ENCODE measurements at places on chromosomes 11 and 22.

DNA sequence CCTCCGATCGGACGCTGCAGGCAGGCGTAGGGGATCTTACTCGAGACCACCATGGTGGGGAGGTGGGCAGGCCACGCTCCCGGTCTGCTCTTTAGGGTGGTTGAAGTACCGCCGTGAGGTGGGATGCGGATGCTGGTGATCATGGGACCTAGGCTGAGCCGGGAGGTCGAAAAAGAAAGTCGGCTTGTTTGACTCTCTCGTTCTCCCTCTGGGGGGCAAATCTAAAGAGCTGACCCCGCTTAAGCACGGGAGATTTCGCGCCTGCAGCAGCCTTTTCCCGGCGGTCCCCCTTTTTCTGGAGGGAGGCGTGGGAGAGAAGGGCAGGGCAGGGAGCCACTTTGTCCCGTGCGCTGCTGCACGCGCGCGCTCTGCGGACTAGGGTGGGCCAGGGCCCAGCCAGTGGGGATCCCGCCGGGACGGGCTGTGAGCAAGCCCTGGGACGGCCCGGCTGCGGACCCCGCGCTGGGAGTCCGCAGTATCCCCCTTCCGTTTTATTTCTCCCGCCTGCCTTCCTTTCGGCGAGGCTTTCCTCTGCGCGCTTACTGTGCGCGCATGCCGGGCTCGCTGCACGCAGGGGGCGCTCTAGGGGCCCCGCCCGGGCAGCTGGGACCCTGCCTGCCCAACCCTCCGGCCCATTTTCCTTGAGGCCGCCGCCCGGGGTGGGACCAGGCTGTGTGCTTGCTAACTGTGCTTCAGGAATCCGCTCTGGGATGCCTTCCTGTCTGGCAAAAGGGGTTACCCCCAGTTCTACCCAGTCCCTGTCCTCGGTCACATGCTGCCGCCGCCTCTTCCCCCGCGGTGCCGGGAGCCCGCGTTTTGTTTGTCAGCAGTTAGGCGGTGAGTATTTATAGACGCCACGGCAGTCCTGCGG lies 81.0 kb downstream of the PRR5L start:
- peak; percentile 47 for DNase-seq

DNA sequence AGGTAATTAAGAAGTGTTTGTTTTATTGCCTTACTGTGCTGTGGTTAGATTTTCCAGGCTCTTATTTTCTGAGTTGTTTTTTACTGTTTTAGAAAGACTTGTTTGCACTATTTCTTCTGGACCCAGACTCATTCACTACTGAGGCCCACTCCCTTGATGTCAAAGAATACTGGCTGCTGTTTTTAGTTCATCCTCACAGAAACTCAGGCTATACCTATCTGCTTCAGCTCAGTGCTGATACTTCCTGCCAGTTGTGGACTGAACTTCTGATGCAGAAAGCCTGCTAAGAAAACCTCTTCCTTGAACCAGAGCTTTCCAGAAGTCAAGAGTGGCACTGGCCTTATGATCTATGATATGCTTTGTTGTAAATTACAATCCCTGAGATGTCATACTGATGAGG lies 15.9 kb upstream of the PIK3IP1 start:
- DNase-seq, result no peak

GRCh38 chr11:58938398-58938797 lies 890 bp upstream of the GLYATL1 start:
- no peak for DNase-seq

GRCh38 chr22:33811686-33812085 lies 108.6 kb downstream of the LARGE1 start:
- DNase-seq, result no peak

GRCh38 chr11:41308286-41308685 lies 151.2 kb downstream of the LRRC4C start:
- no peak for DNase-seq

DNA sequence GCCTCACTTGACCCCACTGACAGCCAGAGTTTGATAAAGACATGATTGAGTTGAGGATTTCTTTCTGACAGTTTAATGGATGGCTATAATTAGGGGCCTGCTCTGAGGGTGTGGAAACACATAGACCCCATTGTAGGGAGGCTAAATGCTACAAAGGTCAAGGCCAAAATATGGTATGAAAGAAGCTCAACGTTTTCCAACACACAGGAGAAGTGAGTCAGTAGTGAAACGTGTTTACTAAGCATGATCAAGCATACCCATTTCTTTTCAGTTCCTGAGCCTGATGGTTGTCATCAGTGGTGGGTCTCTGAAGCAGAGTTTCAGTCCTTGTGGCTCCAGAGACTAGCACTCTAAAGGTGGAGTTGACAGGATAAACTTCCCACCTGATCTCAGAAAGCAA lies 69.7 kb downstream of the SNX19 start:
- no peak for DNase-seq

- no peak for DNase-seq
Observed at GRCh38 chr22:27782088-27782487, 19.5 kb downstream of the MN1 start.

- no peak for DNase-seq
Observed at GRCh38 chr22:47257566-47257965, 495.1 kb downstream of the TBC1D22A start.

- no peak for DNase-seq
Observed at GRCh38 chr11:19025481-19026406, 34.8 kb downstream of the MRGPRX2 start.

- no peak for DNase-seq
Observed at GRCh38 chr11:764322-765024, 12.8 kb downstream of the GATD1 start.
